ENCODE measurements at places on chromosomes 5 and 9. TPM values are rescaled to one million over a fixed set of nuclear protein-coding genes. Genes with fewer than 3 reads are reported as not detected.

Gene GPRIN1
- 1.3 TPM for total RNA-seq

Gene TMEM161B
- total RNA-seq: 9.4 TPM

Gene NR2F1-AS1
- 23.2 TPM for total RNA-seq

Gene PCDHB6
- total RNA-seq: 0.48 TPM

Gene ADAMTS2
- total RNA-seq: 79.4 TPM

Gene CTXN3
- not detected for total RNA-seq

Gene LAMC3
- total RNA-seq: 4.8 TPM

Gene NFIL3
- 179 TPM for total RNA-seq

Gene ZNF608
- total RNA-seq: 15.3 TPM

Gene PCDHGB7
- 8.1 TPM for total RNA-seq

Gene C9orf153
- 0.55 TPM for total RNA-seq

Gene WDR31
- total RNA-seq: 4.9 TPM

Gene NEUROG1
- not detected for total RNA-seq

Gene HTR4
- 0.16 TPM for total RNA-seq

Gene FAM200C
- 1.9 TPM for total RNA-seq

Gene ADGRV1
- 0.16 TPM for total RNA-seq

Gene TAF11L7
- not detected for total RNA-seq

Gene CCDC192
- total RNA-seq: 0.51 TPM

Gene VPS13A
- total RNA-seq: 26.8 TPM

Gene COL23A1
- total RNA-seq: 0.55 TPM

Gene NPR3
- total RNA-seq: 43.3 TPM

Gene AQP3
- total RNA-seq: 27.7 TPM

Gene GARIN3
- total RNA-seq: not detected

Gene BARHL1
- total RNA-seq: not detected

Gene MSX2
- 1.8 TPM for total RNA-seq

Gene NTRK2
- 14.4 TPM for total RNA-seq

Gene GPX3
- total RNA-seq: 4,437 TPM

Gene CCDC127
- 6.5 TPM for total RNA-seq

Gene ANKDD1B
- 0.64 TPM for total RNA-seq

Gene CCNJL
- total RNA-seq: 0.80 TPM

Gene SLC1A1
- total RNA-seq: 8.2 TPM

Gene FAM174A
- 14.1 TPM for total RNA-seq

Gene NUTM2F
- not detected for total RNA-seq

Gene SLC34A1
- not detected for total RNA-seq

Gene MLLT3
- total RNA-seq: 9.9 TPM

Gene CDKN2A
- 4.2 TPM for total RNA-seq

Gene CTNND2
- total RNA-seq: 1.8 TPM

Gene PCDHGC3
- total RNA-seq: 46.8 TPM

Gene ANKRD18B
- total RNA-seq: not detected

Gene ACOT12
- total RNA-seq: not detected

Gene ADGRD2
- total RNA-seq: not detected

Gene MEGF10
- 0.58 TPM for total RNA-seq

Gene SPAG8
- total RNA-seq: 0.61 TPM

Gene UBE2QL1
- total RNA-seq: 0.61 TPM

Gene BNIP1
- total RNA-seq: 11.7 TPM

Gene NUDT12
- total RNA-seq: 5.9 TPM

Gene IFNK
- not detected for total RNA-seq

Gene MZB1
- total RNA-seq: 0.61 TPM

Gene CCL27
- not detected for total RNA-seq

Gene WNK2
- 1.1 TPM for total RNA-seq

Gene ATOSB
- 27.7 TPM for total RNA-seq

Data from mesenteric fat pad (tissue), 1 donor.